ENCODE measurements at places on chromosomes 1 and 21. TPM values are rescaled to one million over a fixed set of nuclear protein-coding genes. Genes with fewer than 3 reads are reported as not detected.

DNA sequence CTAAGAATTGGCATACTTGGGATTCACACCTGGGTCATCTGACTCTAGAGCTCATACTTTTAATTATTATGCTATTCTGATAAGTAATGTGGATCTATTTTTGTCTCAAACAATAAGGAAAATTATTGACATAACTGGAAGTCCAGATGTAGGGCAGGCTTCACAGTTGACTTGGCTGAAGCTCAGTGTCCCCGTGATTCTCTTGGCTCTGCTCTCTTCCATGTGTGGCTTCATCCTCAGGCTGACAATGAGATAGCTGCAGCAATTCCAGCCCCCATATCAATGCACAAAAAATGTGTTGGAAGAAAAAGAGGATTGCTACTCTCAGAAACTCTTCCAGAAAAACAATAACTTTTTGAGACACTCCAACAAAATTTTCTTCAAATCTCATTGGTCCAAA lies 23.8 kb downstream of the HSD11B1 start:
- DNase-seq, result no peak

CCDC185 gene
- not detected for total RNA-seq

CLCA1 gene
- not detected for total RNA-seq

HPDL gene
- total RNA-seq, result not detected

SLC2A5 gene
- 3.4 TPM for total RNA-seq

- no peak for DNase-seq
These were observed 59.8 kb upstream of the MORC3 start for GRCh38 chr21:36260030-36260787.

- DNase-seq, result no peak
These were observed 145.9 kb upstream of the KAZN start for GRCh38 chr1:14452551-14452950.

DNA sequence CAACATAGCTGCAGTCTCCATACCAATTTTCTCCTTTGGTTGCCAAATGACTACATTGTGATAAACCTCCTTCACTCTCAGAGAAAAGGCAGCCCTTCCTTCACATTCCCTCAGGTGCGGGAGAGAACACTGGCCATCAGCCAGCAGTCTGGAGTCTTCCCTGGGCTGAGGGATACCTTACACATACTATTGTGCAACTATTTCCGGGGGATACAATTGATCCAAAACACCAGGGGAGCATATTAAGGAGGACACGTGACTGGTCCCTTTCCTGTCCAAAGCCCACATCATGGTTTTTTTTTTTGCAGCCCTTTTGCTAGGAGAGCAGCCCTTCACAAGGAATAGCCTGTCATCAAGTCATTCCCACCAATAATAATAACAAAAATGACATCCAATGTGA lies 172.1 kb upstream of the ZRANB2 start:
- DNase-seq, result no peak

GFI1 gene
- not detected for total RNA-seq

DNA sequence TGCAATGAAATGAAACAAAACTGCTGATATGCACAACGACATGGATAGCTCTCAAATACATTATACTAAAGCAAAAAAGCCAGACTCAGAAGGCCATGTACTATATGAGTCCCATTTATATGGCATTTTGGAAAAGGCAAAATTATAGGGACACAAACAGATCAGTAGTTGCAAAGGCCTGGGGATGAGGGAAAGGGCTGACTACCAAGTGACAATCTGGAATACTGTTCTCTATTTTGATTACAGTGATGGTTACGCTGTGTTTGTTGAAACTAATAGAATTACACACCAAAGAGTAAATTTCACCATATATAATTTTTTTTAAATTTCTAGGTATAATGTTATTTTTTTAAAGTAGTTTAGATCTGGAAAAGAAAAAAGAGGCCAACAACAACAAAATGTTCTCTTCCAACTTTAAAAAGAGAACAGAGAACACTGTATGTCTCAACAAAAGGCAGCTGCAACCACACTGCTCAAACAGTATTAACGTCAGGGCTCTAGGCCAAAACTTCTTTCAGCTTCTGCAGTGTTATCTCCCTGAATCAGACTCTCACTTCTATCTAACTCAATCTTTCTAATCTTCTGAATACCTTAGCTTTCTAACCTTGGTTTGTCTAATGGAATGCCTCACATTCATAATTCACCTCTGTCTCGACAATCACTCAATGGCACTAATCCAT lies 75.8 kb downstream of the FOXJ3 start:
- no peak for DNase-seq

DNA sequence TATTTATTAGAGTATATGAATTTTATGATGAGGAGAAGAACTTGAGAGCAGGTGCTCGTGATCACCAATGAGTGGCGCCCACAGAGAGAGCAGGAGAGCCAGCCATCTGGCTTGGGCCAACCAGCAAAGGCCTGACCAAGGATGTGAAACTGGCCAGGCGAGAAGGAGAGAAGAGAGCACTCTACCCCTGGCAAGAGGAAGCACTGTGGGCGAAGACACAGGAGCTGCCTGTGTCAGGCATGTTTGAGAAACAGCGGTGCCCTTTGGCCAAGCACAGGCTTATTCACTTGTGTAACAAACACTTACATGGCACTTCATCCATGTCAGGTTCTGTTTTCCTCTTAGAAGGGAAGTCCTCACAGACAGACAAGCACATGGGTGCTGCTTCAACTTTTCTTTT lies 4.2 kb upstream of the SIPA1L2 start:
- no peak for DNase-seq

GRCh38 chr1:177650947-177651346 lies 318.9 kb downstream of the SEC16B start:
- DNase-seq, result no peak

- no peak for DNase-seq
These were observed 100.2 kb upstream of the GREM2 start for GRCh38 chr1:240712014-240712731.

- no peak for DNase-seq
These were observed 3.4 kb upstream of the POFUT2 start for GRCh38 chr21:45290948-45291612.

GRCh38 chr1:2174348-2175054 lies 20.1 kb downstream of the FAAP20 start:
- no peak for DNase-seq

HRNR gene
- not detected for total RNA-seq

DNA sequence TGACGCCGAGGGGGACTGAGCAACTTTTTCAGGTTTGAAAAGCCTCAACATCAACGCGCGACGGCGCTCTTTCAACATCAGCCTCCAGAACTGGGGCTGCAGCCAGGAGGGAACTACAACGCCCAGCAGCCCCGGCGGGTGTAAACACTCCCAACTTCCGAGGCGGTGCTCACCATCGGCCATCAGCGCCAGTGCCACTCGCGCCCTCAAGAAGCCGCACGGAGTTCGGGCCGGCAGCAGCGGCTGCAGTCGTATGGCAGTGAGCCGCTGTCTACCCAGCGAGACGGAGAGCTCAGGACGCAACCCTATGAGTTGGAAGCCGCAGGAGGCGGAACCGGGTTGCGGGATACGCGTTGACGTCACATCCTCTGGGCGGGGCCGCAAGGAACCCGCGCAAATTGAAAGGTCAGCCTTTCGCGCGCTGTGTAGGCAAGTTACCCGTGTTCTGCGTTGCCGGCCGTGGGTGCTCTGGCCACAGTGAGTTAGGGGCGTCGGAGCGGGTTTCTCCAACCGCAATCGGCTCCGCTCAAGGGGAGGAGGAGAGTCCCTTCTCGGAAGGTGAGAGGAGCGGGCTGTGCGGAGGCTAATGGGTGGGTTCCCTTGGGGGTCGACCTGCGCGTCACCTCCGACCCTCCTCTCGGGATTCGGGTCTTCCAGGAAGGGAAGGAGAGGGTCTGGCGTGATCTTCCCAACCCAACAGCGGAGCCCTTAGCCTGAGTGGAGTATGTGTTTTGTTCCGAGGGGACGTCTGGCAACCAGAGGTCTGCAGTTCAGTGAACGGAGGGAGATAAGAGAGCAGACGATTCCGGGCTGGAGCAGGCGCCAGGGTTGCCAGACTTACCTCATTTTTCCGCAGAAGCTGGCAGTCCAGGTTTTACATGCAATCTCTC lies at the start of gene EXO1:
Gene EXO1, plus strand, starts transcription at position 409 of the 890 bp plus-strand sequence. CDS start 2,222 bp downstream, outside the sequence.
- peak; percentile 86 for DNase-seq

- DNase-seq, result no peak
These were observed 75.2 kb upstream of the B3GALT5 start for GRCh38 chr21:39537571-39537970.

GRCh38 chr1:153566414-153567371 lies 1.0 kb upstream of the S100A2 start:
- peak; percentile 92 for DNase-seq

PCSK9 gene
- 0.07 TPM for total RNA-seq

DNA sequence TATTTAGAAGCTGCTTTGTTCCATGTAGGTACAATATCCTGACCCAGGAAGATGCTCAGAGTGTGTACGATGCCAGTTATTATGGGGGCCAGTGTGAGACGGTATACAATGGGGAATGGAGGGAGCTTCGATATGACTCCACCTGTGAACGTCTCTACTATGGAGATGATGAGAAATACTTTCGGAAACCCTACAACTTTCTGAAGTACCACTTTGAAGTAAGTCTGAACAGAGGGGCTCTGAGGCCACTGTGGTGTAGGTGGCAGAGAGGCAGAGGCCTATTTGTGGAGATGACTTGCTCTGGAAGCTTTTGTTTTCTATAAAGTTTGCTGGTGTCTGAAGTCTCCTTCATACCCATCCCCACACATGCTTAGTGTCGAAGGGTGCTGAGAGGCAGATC lies 26.8 kb downstream of the C8A start:
- DNase-seq, result no peak

DNA sequence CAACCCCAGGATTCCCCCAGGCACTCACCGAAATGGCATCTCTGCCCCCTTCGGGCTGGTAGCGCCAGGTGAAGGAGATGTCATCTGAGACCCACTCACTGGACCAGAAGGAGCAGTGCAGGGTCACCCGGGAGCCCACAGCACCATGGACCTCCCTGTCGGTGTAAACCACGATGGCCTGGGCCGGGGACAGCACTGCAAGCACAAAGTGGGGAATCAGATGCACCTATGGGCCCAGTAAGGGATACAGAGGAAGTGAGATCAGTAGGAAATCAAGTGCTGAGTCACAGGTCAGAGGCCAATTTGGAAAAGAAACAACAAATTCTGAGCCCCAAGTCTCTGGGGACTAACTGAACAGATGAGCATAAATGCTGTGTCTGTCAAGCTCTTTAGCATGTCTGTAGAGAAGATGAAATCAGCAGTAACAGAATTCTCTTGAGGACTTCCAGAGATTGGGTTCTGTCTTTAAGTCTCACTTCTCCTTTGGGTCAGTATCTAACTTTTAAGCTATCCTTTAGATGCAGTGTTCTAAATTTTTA lies 2.5 kb downstream of the MPZ start:
- DNase-seq, result peak; percentile 60

SYPL2 gene
- 35.7 TPM for total RNA-seq
